ENCODE measurements at places on chromosomes 6 and 20.

DNA sequence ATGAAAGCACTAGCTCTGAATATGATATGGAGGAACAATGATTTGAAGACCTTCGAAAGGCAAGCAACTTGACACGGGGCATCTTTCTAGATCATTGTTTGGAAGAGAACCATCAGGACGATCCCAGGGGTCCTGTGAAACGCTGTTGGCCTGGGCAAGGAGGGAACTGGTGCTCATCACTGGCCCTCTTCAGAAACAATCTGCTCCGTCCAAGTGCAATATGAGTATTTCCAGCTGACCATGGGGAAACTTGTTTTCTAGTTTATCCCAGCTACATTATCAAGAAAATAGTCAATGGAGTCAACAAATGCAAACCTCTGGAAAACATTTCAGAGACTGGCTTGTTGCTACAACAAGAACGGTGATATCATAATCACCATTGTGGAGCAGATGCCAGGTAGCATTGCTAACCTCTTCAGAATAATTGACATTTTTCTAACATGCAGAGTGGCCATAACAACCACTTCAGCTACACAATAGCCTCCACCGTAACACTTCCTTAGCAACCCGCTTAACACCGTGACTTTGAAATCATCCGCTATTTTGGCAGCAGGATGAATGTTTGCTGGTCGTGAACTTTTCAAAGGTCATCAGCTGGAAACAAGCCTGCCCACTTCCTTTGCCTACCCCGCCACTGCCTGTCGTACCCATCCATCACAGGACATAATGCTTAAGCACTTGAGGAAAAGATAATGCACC lies 112.0 kb upstream of the PDE10A start:
- DNase-seq = no peak

GRCh38 chr20:34675993-34676641 lies 775 bp downstream of the PIGU start:
- DNase-seq = no peak

DNA sequence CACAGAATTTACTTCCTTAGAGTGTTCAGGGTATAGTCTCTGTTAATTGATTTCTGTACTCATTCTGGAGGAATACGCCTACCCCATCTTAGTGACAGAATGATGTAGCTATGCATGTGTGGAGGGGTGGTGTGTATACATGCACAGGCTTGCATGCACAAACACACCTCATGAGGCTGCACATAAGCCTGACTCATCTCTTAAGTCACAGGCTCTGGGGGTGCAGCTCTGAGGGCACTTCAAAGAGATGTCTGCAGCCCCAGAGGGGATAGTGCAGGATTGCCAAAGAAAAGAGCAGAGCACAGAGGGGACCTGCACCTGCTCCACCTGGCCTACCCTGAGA lies 24.6 kb downstream of the TBX18 start:
- no peak for DNase-seq

DNA sequence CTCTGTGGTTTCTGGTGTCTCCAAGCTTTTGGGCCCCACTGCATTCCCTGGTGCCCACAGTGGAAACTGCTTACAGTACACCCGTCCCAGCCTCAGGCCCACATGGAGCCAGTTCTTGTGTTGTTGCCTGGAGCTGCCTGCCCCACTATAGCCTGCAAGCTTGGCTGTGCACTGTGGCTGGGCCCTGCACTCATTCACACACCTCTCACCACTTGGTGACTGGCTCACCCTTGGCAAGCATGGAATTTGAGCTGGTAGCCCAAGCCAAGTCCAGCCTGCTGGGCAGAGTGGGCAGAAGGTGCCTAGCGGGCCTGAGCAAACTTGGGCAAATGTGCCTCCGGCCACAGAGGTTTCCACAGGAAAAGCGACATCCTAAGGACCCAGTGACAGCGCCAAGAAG lies 472.3 kb downstream of the MMUT start:
- no peak for DNase-seq

DNA sequence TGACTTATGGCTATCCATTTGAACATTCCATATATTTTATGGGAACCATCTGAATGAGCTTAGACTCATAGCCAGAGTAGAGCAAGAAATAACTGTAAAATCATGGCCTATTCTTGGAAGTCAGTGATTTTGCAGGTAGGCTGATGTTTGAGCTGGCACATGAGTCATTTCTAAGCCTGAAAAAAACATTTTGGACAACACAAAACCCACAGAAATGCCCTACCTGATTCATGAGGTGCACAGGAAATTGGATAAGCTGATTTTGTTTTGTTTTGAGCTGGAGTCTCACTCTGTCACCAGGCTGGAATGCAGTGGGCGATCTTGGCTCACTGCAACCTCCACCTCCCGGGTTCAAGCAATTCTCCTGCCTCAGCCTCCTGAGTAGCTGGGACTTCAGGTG lies 443.0 kb downstream of the PKHD1 start:
- no peak for DNase-seq
